ENCODE measurements at places on chromosomes 5 and 9. TPM values are rescaled to one million over a fixed set of nuclear protein-coding genes. Genes with fewer than 3 reads are reported as not detected.

SCGB3A2 gene
- not detected for total RNA-seq

DNA sequence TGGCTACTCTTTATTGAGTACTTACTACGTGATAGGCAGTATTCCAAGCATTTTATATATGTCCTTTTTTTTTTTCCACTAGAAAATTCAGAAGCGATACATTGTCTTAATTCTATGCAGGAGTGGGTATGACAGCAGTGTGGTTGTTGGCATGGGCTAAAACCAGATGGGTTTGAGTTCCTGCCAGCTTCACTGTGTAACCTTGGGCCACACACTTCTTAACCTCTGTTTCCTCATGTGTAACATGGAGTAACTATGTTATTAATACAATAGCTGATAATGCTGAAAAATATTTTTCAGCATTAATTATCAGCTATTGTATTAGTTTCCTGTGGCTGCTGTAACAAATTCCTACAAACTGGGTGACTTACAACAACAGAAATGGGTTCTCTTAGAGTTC lies 12.0 kb downstream of the SNX18 start:
- no peak for DNase-seq

PCDHA3 gene
- under 0.01 TPM for total RNA-seq

DNA sequence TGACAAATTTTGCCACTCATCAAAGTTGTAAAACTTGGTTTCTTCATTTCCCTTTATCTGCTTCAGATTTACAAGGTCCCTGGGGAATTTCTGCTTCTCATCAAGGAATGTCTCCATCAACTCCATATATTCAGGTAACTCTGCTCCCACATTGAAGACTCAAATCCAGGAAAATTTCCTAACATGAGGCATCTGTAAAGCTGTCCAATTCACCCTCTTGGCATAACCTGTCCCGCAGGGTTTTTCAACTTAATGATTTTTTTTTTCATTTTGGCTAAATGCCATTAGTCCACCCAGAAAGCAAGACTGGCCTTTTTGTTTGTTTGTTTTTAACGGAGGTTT lies 50.2 kb upstream of the SLC30A5 start:
- no peak for DNase-seq

DNA sequence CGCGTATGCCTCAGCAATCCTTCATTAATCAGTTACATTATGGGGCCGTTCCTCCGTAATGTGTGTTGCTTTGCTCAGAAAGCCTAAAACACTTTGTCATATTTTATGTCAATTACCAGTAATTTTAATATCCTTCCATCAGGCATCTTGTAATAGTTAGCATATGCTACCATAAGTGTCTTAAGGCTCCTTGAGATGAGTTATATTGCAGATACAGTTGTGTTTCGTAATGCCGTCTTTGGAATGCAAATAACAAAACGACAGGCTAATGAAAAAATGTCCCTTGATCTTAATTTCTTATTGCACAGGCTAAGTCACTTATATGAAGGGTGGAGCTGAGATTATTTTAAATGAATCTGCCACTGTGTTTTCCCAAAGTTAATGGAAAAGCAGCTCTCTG lies 50.5 kb downstream of the TBCA start:
- no peak for DNase-seq

DNA sequence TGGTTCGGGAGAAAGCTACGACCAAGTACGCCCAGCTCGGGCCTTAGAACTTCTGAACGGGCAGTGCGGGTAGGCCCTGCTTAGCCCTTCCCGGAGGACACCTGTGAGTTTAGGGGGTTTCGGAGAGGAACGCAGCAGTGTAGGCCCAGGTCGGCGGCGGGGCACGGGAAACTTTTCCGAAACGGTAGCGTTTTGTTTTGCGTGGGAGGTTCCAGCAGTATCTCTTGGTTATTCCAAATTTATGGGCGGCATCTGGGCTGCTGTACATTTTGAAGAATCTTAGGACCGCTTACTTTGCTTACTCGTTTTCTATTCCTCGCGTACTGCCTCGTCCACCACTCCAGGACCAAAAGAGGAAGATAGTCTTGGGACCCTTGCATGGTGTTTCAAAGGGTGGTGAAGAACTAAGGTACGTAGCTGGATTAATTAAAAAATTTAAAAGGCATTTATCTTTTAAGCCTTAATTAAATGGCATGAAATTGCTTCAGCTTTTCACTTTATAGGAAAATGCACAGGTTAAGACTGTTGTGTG lies 492 bp downstream of the TENT2 start:
- no peak for DNase-seq

- DNase-seq: no peak
Measured at GRCh38 chr5:67377631-67378030, 181.0 kb upstream of the CD180 start.

GRCh38 chr9:105632807-105633206 lies 29.4 kb upstream of the TAL2 start:
- DNase-seq: peak; percentile 49

IGFBPL1 gene
- 2.8 TPM for total RNA-seq

- DNase-seq: no peak
Measured at GRCh38 chr9:31605164-31605563, 779.3 kb upstream of the ACO1 start.

CCDC187 gene
- not detected for total RNA-seq

DNA sequence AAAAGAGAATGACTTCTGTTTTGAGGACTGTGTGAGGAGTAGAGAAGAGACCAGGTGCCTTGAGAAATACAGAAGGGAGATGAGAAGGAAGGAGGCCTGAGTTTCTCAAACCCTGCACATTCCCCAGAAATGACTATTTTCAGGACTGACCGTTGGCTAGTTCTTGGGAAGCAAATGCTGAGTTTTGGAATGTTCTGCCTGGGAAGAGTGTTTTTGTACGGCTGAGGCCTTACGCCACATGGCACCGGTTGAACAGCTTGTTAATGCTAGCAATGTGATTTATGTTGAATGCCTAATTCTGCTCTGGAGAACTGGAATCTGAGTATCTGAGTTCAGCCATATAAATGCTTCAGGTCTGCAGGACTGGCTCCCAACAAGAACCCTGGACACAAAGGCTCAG lies 152.7 kb upstream of the ADAMTS16 start:
- DNase-seq: no peak

GRCh38 chr5:100165309-100165708 lies 369.9 kb upstream of the FAM174A start:
- DNase-seq: no peak

- no peak for DNase-seq
Measured at GRCh38 chr9:30524311-30524710, 1860.1 kb upstream of the ACO1 start.

IFNA21 gene
- not detected for total RNA-seq

PTTG1 gene
- 291 TPM for total RNA-seq

- no peak for DNase-seq
Measured at GRCh38 chr9:4117835-4118610, 181.8 kb downstream of the GLIS3 start.

GRCh38 chr5:143524338-143524945 lies 121.0 kb upstream of the NR3C1 start:
- DNase-seq: no peak

BHMT2 gene
- total RNA-seq: 0.45 TPM

C9orf78 gene
- total RNA-seq: 63.3 TPM

GRCh38 chr9:118692613-118693012 lies 676.6 kb downstream of the BRINP1 start:
- DNase-seq: no peak

DNA sequence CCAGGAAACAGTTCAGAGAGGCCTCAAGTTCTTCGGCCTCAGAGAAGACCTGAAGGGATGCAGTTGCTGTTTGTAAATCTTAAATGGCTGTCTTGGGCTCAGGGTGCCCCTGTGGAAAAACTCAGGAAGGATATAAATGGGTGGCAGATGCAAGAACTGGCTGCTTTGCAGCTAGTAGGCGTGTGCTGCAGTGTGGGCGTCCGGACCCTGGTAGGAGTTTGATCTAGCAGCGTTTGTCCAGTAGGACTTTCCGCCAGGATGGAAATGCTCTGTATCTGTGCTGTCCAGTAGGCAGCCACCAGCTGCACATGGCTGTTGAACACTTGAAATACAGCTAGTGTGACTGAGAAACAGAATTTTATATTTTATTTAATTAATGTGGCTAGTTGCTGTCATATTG lies 7.7 kb downstream of the CDX1 start:
- DNase-seq: no peak

DNA sequence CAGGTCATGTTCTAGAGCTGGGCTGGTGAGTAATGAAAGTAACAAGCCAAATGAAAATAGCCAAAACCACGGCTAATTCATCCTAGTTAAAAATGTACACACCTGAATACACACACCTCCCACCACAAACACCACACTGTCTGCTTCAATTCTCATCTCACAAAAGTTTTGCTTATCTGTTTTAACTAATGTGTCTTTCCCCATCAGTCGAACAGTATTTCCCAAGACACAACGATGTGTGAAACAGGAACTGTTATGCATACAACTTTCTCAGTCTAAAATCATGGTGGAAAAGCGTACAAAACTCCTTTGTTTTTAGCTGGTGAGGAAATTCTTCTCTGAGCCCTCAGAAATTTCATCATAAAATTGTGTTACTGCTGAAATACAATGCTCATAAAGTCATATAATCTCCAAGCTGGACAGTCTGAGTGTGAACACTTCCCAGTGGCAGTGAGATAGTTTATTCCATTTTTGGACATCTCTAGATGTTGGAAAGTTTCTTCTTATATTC lies 242.4 kb downstream of the EFNA5 start:
- peak; percentile 41 for DNase-seq

DNA sequence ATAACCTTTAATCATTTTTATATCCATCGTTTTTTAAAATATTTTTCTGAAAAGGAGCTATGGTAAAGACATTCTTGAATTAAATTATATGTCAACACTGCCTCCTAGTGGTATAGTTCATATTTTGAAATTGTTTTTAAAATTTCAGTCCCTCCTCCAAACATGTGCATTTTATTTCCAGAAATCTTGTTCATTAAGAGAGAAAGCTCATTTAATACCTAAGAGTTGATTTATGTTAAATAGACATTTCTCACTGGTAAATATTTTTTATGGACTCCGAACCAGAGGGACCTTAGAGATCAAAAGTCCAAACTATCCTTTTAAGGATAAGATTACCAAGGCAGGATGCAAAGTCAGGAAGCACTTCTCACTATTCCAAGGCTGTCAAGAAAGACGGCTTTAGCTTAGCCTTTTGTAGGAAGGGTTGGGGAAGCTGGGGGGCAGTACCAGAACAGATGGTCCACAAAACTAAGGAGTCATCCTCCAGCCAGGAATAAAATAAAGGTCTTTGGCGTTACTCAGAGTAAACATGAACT lies 21.6 kb downstream of the BHMT start:
- DNase-seq: peak; percentile 47

DNA sequence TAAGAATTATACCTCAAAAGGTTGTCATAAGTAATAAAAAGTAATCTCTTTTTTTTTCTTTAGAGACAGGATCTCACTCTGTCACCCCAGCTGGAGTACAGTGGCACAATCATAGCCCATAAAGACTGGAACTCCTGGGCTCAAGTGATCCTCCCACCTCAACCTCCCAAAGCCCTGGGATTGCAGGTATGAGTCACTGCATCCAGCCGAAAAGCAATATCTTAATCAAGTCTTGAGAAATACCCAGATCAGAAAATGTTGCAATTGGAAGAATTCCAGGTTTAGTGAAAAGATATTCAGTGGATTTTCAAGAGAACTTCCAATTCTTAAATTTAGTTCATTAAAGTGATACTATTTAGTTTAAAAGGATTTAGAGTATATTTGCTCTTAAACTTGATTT lies 40.9 kb upstream of the IDNK start:
- peak; percentile 43 for DNase-seq

GRCh38 chr5:122195802-122196394 lies 66.6 kb downstream of the ZNF474 start:
- peak; percentile 47 for DNase-seq

- DNase-seq: no peak
Measured at GRCh38 chr9:28805197-28805596, 1231.9 kb upstream of the C9orf72 start.

CARTPT gene
- not detected for total RNA-seq

DNA sequence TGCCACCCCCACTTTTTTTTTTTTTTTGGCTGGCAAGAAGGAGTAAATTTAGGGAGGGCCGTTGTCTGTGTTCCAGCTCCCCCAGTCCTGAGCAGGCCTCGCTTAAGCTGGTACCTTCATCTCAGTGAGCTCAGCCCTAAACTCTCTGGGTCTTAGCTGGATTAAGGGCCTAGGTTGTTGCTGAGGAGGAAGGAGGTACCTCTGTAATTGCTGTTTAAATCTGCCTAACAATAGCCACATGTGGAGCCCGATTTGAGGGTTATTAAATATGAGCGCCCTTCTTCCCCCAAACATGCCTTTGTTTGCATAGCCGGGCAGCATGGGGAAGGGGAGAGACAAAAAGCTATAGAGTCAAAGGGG lies 179.0 kb upstream of the PITX1 start:
- DNase-seq: no peak

TPPP gene
- 0.06 TPM for total RNA-seq

DNA sequence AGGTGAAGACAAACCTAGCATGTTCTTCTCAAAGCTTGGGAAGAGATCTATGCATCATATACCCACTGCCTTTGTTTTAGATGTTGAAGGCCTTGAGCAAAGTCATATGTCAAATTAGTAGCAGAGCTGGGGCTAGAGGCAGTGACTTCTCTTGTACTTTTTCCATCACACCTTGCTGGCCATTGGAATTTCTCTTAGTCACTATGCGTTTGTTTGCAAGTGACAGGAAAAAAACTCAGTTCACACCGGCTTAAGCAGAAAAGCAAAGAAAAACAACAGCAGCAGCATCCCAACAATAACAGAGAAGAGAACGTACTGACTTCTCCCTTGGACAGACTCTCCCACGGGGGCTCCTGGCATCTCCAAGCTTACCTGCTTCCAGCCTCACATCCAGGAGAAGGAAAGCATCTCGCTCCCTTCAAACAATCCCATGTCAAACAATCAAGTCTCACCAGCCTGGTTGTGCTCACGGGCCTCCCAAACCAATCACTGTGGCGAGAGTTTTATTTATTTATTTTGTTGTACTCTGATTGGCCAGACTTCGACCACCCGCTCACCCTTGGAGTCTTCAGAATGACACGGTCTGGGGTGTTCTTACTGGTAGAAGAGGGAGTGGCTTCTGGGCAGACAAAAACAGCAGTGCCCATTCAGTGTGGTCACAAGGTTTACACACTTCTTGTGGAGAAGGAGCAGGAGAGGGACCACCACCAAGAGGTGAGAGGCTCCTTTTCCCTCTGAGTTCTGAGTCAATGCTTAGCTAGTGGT lies 83.8 kb upstream of the STC2 start:
- no peak for DNase-seq

DNA sequence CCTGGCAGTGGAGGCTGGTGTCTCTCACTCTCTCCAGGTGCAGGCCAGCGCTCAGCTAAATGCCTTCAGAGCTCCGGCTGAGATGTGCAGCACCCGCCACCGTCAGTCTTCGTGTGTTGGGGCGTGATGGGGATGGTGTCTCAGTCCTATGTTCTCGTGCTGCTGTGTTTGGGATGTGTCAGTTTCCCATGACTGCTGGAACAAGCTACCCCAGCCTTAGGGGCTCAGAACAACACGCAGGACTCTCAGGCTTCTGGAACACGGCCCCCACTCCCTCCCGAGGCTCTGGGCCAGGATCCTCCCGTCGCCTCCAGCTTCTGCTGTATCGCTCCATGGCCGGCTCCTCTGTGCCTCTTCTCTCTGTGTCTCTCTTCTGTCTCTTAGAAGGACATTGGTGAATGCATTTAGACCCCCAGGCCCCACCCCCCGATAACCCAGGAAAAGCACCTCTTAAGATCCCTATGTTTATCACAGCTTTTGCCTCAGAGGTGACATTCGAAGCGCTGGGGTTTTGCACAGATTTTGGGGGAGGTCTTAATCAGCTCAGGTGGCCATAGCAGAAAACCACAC lies 9.6 kb upstream of the CEP72 start:
- no peak for DNase-seq

- DNase-seq: peak; percentile 44
Measured at GRCh38 chr5:15525703-15526275, 25.8 kb downstream of the FBXL7 start.
